GM04503 (cell line): ENCODE measurements at places on chromosomes 5 and 9.

DNA sequence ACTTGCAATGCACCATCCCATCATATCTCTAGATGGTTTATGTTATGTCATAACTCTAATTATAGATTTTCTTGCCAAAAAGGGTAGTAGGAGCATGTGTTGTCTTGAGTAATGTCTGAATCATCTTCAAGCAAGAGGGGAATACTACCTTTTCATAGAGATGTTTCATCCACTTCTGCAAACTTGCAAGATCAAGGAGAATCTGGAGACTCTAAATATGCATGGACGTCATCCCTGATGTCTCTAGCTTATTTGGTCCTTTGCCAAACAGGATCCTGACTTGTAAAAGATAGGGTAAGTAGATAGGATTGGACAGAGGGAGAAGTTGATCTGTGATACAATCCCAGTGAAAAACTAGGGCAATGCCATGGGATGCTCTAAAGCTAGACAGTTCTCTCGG is 246.5 kb downstream of the DMRTA1 start:
- DNase-seq: no peak

DNA sequence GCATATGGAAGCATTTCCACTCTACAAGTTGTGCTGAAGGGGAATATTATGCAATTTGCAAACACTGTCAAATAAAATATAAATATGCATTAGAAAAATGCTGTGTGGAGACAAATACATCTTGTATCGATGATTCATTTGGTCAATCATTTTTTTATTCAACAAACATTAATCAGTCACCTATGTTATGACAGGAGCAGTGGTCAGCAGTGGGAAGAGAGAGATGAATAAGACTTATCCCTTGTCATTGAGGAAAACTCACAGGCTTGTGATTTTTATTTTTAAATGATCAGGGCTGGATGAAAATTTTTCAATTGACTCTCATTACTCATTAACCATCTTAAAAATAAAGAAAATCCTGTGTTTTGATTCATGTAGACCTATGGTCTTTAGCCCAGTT is 574.1 kb downstream of the ACTL7B start:
- no peak for DNase-seq

GRCh38 chr5:42665857-42666256 is 90.8 kb upstream of the CCDC152 start:
- no peak for DNase-seq

GRCh38 chr5:15897656-15898055 is 281.9 kb downstream of the MARCHF11 start:
- no peak for DNase-seq

DNA sequence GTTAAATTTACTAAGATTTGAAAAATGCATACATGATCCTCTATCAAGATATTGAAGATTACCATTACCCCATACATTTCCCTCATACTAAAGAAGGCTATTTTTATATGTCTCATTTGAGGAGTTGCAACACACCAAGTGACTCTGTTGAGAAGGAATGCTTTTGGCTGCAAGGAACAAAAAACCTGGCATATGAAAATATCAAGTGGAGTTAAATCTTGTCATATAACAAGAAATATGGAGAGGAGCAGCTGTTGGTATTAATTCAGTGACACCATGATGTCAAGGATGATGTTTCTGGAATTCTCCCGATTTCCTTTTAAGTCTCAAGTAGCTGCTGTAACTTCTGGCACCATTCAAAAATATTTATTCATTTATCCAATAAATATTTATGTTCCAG is 193.8 kb downstream of the CSNK1G3 start:
- DNase-seq: peak; percentile 66

GRCh38 chr9:100472268-100472667 is 681 bp upstream of the TMEFF1 start:
- no peak for DNase-seq

DNA sequence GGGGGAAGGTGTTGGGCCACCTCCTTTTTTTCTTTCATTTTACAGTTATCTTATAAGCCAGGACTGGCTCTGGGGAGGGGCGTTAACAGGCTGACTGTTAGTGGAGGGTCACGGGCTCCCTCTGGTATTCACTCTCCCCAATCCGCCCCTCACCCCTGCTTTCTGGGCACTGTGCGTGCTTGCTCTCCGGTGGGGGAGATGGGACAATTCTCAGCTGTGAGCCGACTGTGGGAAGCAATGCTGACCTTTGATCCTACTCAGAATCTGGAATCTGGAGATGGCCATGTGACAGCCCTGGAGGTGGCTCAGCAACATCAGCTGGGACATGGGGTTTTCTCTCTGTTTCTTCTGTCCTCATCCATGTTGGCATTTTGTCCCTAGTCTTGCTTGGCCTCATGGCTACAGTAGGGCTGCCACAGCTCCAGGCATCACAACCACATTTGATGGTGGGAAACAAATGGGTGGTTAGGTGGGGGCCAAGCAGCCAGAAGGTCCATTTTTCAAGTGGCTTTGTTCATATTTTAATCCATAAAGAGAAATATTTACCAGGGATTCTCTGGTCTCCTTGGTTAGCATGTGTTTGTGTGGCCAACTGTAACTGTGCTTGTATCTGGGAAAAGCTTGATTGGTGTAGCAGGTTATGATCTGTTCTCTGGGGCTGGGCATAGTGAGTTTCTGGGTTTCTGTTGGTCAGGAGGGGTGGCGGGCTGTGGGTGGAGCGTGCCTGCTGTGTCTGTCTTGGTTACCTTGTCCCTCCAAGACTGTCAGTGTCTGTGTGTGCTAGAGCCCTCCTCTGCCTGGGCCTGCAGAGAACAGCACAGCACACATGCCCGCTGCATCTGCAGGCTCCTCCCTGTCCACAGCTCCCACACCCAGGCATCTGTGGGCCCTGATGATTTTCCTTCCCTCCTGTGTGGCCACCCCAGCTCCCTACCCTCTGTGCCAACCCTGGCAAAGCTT is 12.4 kb downstream of the WNK2 start:
- DNase-seq: no peak
